Esophagus mucosa (tissue), 1 donor: ENCODE measurements at places on chromosomes 12 and 14.

GRCh38 chr14:38755036-38755435 is 348.0 kb downstream of the SEC23A start:
- ATAC-seq = no peak

DNA sequence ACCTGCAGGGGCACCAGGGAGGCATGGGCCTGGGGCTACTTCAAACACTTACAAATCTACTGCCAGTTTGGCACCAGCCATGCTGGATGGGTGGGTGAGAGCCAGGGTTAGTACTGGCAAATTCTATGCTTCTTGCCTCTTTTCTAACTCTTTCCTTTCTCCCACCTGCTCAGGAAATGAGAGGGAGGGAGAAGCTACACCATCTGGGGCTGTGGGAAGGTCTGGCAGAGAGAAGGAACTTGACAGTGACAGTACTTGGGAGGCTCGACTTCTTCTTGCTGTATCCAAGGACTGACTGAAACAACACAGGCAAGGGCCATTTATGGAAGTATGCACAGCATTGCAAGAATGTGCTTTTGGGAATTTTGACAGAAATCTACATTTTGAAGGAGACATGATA is 149.6 kb upstream of the DYRK2 start:
- no peak for ATAC-seq

DNA sequence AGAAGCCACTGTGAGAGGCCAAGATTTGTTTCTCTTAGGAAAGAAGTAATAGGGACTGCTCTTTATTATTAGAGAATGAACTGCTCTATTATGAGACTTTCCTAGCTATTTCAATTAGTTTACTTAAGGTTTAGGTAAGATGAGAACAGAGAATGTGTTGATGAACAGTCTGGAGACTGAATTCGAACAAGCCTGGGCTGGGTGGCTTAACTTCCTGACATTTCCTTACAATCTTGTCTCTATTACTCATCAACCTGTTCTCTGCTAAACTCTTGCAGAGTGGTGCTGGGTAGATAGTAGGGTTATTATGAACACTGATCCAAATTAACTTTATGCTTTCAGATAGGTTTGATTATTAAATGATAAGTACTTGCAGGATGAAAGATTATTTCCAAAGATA is 31.2 kb downstream of the SLC15A5 start:
- no peak for ATAC-seq

GRCh38 chr12:47189728-47190127 is 110.0 kb upstream of the AMIGO2 start:
- ATAC-seq = no peak

GRCh38 chr12:29640589-29641345 is 143.0 kb downstream of the TMTC1 start:
- no peak for ATAC-seq

DNA sequence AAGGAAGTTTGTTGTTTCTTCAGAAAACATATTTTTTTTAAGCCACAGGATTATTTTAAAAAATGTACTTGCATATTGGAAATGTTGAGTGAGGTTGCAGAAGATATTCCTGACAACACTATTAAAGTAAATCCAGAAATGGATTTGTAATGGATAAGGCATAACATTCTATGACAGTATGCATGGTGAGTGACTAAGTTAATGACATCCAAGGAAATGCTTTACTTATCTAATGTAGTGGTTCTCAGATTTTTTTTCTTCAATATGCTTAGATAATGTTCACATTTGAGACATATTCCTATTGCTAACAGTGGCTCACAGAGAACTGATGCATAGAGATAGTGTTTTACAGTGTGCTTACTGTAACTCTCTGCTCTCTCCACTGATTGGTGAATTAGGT is 49.4 kb downstream of the ZDHHC17 start:
- ATAC-seq = no peak

DNA sequence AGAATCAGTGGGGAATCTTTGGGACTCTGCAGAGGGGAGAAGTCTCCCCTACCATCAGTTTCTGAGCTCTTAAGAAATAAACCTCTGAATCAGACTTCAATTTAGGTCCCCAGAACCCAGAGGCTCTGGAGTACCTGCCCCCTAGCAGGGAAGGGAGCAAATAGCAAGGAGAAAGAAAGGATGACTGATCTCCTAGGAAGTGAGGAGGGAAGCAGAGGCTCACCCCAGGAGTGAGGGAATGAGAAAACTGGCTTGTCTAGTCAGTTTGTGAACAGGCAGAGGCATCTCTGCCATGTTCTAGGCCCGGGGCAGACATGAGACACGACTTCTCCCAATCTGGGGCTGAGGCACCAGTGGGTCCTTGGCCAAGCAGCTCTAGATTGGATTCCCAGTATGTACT is 24.3 kb upstream of the SMUG1 start:
- no peak for ATAC-seq

DNA sequence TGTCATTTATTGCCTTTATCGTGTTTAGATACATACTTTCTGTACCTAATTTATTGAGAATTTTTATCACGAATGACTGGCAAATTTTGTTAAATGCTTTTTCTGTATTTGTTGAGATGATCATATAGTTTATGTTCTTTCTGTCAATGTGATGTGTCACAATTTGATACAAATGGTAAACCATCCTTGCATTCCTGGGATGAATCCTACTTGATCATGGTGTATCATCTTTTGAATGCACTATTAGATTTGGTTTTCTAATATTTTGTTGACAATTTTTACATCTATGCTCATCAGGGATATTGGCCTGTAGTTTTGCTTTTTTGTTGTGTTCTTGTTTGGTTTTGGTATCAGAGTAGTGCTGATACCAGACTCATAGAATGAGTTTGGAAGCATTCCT is 185.1 kb downstream of the NUBPL start:
- ATAC-seq = no peak

DNA sequence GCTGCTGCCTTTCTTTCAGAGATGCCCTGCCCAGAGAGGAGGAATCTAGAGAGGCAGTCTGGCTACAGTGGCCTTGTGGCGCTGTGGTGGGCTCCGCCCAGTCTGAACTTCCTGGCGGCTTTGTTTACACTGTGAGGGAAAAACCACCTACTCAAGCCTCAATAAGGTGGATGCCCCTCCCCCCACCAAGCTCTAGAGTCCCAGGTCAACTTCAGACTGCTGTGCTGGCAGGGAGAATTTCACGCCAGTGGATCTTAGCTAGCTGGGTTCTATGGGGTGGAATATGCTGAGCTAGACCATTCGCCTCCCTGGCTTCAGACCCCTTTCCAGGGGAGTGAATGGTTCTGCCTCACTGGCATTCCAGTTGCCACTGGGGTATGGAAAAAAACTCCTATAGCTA is 25.6 kb downstream of the SPATA7 start:
- ATAC-seq = no peak
